ENCODE measurements at places on chromosomes 1 and 21.

GRCh38 chr1:160768295-160768657 lies 27.7 kb upstream of the LY9 start:
- peak; percentile 68 for DNase-seq

- DNase-seq: no peak
These were observed 164.4 kb downstream of the SDCCAG8 start for GRCh38 chr1:243420016-243420945.

DNA sequence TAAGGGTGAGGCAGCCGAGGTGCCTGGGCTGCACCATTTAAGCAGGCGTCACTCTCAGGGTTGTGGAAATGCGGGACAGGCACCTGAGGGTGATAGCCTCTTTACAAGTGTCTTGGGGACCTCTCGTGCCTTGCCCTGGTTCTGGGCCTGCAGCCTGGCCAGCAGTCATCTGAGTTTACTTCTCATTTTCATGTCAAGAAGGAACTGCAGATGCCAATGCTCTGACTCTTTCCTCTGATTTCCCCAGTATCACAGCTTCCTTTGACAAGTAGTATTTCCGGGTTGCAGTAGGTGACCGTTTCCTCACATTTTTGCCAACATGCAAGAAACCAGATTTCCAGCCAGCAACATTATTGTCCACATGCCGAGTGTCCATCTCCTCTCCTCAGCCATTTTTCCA lies 286.9 kb downstream of the DISC1 start:
- no peak for DNase-seq

DNA sequence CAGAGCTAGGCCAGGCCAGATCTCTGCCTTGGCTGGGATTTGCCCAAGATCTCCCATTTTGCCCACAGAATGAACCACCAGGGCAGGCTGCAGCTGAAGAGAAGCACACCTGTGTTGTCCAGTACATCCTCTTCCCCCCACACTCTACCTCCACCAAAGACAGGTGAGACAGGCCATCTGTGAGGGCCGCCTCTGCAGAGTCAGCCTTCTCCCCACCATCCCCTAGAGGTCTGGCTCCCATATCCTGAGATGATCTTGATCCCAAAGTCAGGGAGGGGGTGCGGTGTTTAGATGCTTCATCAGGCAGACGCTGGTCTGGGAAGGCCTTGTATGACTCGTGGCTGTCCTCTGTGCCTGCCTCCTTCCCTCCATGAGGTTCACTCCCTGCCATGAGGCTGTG lies 28.7 kb downstream of the HYI start:
- DNase-seq: no peak

DNA sequence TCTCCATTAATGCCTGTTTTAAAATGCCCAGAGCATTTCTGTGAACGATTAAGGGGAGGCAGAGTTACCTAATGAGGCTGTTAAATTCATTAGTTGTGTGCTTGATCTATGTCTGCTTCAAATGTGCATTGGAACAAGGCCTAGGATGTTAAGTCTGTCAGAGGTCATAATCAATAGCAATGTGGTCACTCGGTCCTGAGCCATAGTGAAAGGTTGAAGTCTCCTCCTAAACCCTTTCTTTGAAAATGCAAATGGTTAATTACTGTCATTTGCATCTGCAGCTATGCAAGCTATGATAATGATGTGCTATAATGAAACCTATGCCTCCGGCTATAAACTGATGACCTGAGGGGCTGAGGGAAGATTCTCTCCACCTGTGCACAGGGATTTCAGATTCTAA lies 114.2 kb upstream of the NR5A2 start:
- no peak for DNase-seq

GRCh38 chr1:66919828-66920227 lies 4.8 kb downstream of the DNAI4 start:
- peak; percentile 56 for DNase-seq

GRCh38 chr1:247357052-247357780 lies 25.5 kb upstream of the ZNF496 start:
- peak; percentile 16 for DNase-seq

- DNase-seq: no peak
These were observed 67.1 kb downstream of the CD58 start for GRCh38 chr1:116503546-116504307.

GRCh38 chr1:12123172-12123571 lies 43.6 kb upstream of the TNFRSF1B start:
- DNase-seq: no peak

- DNase-seq: no peak
These were observed 26.9 kb downstream of the SORT1 start for GRCh38 chr1:109370712-109371340.

- DNase-seq: no peak
These were observed 758 bp downstream of the DEPDC1 start for GRCh38 chr1:68495968-68496679.

- no peak for DNase-seq
These were observed 51.4 kb downstream of the ZBTB18 start for GRCh38 chr1:244102468-244102867.

DNA sequence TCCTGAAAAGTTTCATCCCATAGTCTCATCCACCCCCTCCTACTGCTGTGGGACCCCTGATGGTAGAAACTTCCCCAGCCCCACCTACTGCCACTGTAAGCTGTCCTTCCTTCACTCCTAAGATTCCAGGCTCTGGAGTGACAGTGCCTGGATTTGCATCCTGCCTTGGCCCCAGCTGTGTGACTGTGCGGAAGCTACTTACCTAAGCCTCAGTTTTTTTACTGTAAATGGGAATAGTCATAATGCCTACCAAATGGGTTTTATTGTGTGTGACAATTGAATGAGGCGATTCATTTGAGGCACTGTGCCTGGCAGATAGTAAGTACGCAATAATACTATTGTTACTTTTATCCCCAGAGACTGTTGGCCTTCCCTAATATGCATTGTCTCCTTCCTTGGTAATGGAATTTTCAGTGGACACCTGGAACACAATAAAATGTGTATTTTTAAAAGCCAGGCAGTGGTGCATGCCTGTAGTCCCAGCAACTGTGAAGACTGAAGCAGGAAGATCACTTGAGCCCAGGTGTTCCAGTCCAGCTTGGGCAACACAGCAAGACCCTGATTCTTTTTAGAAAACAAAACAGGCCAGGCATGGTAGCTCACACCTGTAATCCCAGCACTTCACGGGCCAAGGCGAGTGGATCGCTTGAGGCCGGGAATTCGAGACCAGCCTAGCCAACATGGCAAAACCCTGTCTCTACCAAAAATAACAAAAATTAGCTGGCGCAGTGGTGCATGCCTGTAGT lies 55.0 kb upstream of the ZNF326 start:
- no peak for DNase-seq

- no peak for DNase-seq
These were observed 742 bp downstream of the SH3GLB1 start for GRCh38 chr1:86704972-86705664.

DNA sequence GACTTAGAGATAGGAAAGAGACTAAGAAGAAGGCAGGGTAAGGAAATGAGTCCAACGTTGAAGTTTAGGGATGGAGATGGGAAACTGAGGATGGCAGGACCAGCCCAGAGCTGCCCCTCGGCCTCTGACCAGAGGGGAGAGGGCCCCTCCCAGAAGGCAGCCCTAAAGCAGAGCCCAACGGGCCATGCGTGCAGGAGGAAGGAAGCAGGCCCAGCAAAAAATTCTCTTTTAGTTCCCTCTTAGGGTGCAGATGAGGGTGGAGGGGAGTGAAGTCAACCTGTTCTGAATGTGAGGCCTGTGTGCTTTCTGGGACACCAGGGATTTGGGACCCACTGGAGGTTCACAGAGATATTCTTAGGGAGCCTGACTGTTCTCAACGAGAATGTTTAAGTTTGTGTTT lies 225.4 kb downstream of the RHOU start:
- no peak for DNase-seq

- no peak for DNase-seq
These were observed 97.2 kb upstream of the LYPLAL1 start for GRCh38 chr1:219076326-219076937.

GRCh38 chr1:103365860-103366569 lies 159.5 kb upstream of the RNPC3 start:
- no peak for DNase-seq

DNA sequence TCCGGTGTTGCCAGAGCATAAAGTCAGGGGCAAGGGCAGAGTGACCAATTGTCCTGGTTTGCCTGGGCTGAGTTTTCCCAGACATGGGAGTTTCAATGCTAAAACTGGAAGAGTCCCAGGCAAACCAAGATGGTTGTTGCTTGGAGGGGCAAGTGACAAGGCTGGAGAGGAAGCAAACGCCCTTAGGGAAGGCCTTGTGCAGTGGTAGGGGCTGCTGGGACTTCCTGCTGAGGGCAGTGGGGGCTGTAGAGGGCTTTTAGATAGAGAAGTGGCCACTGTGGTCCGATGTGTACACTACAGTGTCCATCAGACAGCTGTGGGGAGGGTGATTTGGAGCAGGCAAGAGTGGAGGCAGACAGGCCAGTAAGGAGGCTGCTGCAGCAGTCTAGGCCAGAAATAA lies 7.0 kb upstream of the CELA2A start:
- DNase-seq: no peak

DNA sequence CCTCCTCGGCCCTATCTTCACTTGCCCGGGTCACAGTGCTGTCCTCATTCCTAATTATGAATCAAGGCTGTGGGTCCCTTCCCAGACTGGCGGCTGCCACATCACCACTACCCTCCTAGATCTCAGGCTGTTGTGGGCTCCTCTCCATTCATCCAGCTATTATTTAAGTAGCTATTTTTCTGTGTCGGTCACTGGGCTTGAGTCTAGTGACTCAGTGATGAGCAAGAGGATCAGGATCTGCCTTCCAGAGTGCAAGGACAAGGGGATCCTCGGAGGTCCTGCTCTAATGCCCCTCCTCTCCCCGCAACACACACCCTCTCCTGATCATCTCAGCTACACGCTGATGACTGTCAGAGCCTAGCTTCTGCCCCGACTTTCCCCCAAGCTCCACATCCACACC lies 34.1 kb downstream of the CDCP2 start:
- DNase-seq: no peak

DNA sequence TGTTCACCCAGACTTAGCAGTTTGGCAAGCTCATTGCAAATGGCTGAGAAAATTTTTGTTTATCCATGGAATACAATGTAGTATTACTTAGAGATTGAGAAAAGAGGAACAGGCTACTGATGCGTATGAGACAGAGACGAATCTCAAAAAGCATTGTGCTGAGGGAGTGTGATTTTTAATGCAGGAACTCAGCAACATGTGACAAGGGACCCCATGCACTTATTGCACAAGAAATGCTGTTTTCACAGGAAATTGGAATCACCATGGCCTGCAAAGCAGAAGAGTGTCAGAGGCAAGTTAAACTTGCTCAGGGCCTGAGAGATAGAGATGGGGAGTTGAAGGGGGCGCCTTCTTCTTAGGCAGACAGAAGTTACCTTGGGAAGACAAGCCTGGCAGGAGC lies 32.6 kb upstream of the TLR5 start:
- DNase-seq: no peak

GRCh38 chr1:69058454-69058853 lies 509.3 kb upstream of the LRRC7 start:
- no peak for DNase-seq

GRCh38 chr1:7769673-7770412 lies 1.3 kb upstream of the VAMP3 start:
- no peak for DNase-seq

DNA sequence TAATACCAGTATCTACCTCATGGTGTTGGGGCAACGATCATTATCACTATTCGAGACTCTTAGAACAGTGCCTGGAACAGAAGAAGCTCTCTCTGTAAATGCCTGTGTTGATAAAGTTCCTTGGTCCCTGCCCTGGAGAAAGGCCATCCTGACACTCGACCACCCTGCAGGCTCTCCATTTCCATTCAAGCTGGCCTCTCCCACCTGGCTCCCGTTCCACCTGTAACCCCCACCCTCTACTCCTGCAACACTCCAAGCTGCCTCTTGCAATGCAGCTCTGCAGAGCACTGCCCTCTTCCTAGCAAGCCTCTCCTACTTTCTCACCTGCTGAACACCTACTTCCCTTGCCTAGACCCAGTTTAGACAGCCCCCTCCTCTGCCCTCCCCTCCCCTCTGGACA lies 6.1 kb downstream of the SPOCD1 start:
- no peak for DNase-seq

DNA sequence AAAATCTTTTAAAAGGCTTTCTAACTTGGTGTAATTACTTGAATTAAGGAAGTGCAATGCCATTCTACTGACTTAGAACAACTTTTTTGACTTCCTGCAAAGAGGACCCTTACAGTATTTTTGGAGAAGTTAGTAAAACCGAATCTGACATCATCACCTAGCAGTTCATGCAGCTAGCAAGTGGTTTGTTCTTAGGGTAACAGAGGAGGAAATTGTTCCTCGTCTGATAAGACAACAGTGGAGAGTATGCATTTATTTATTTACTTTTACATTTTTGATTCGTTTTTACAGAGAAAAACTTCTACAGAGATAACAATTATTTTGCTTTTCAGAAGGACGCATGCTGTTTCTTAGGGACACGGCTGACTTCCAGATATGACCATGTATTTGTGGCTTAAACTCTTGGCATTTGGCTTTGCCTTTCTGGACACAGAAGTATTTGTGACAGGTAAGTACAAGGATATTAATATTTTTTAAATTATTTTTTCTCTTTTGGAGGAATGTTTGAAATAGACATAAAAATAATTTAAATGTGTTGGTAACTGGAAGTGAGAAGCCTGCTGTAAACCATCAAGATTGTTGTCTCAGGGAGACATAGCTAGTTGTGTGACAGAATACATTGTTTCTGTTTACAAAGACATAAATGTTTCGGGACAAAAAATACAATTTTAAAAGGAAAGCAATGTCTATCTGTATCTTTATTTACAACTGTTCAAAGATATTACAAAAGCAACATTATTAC lies at the start of gene PTPRC:
Gene PTPRC (plus strand): TSS at position 147 of the 742 bp plus-strand sequence. CDS start 229 bp downstream, at position 376.
- no peak for DNase-seq

DNA sequence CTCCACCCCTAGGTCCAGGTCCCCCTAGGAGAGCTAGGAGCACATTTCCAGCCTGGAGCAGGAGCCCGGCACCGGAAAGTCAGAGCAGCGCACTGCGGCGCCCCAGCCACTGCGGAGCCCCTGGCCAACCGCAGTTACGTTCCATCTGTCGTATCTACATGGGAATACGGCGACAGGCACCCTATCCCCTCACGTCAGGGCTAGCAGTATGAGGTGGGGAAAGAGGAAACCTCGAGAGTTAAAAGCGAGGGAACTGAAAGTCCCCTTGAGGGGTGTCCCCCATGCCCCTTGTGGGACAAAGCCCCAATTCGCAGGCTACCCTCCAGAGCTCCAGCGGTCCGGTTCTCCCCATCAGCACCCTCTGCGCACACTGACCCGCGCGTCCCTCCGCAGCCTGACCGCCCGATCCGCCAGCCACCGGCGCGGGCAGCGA lies 995 bp downstream of the COLGALT2 start:
- DNase-seq: peak; percentile 28

GRCh38 chr1:60681095-60681860 lies 401.1 kb upstream of the NFIA start:
- DNase-seq: no peak

GRCh38 chr1:56481140-56481694 lies 98.1 kb downstream of the PLPP3 start:
- DNase-seq: no peak

GRCh38 chr1:228866468-228866867 lies 131.2 kb downstream of the RHOU start:
- no peak for DNase-seq

DNA sequence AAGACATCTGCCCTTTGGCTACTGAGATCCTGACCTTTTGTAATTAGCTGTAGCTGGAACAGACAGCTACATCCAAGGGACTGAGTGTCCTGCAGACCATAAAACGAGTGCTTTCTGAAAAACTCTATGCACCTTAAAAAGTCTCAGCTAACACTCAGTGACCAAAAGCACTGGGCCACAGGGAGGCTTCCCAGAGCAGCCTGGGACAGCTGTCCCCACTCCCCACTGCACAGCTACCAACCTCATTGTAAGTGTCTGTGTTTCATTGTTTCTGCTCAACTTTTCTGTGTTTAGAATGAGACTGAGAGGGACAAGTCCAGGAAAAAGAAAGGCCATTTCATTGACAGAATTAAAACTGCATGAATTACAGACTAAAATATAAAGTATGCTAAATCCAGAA lies 80.7 kb downstream of the SMYD2 start:
- DNase-seq: no peak
